ENCODE measurements at places on chromosomes 13 and 19. TPM values are rescaled to one million over a fixed set of nuclear protein-coding genes. Genes with fewer than 3 reads are reported as not detected.

The TUBA3C gene
- total RNA-seq: not detected

The FGF22 gene
- 0.24 TPM for total RNA-seq

The PNMA8C gene
- not detected for total RNA-seq

The FOSB gene
- total RNA-seq: 23.8 TPM

The CNFN gene
- total RNA-seq: 1.6 TPM

- H3K36me3 ChIP-seq: no peaks in the 10 kb centered on the region
- no peak overlapping the region for H3K27ac ChIP-seq
- no peaks in the 10 kb centered on the region for H3K4me1 ChIP-seq
- no peak overlapping the region for H3K4me3 ChIP-seq
Measured at GRCh38 chr13:110227864-110228643, 78.9 kb downstream of the COL4A1 start.

GRCh38 chr19:42421591-42422031 lies 5.6 kb downstream of the LIPE start:
- no peak for DNase-seq
- H3K27ac ChIP-seq: peak overlapping the region; percentile 82
- no peak overlapping the region for H3K4me3 ChIP-seq
- H3K27me3 ChIP-seq: no peaks in the 10 kb centered on the region

DNA sequence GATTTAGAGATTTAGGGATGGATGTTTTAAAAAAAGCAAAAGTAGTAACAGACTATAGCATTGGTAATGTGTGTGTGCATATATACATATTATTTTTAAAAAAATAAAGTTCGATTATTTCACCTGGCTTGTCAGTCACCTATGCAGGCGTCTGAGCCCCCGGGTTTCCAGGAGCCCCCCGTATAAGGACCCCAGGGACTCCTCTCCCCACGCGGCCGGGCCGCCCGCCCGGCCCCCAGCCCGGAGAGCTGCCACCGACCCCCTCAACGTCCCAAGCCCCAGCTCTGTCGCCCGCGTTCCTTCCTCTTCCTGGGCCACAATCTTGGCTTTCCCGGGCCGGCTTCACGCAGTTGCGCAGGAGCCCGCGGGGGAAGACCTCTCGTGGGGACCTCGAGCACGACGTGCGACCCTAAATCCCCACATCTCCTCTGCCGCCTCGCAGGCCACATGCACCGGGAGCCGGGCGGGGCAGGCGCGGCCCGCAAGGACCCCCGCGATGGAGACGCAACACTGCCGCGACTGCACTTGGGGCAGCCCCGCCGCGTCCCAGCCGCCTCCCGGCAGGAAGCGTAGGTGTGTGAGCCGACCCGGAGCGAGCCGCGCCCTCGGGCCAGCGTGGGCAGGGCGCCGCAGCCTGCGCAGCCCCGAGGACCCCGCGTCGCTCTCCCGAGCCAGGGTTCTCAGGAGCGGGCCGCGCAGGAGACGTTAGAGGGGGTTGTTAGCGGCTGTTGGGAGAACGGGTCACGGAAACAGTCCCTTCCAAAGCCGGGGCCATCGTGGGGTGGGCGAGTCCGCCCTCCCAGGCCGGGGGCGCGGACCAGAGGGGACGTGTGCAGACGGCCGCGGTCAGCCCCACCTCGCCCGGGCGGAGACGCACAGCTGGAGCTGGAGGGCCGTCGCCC lies 840 bp upstream of the CCNA1 start:
- H3K27ac ChIP-seq: no peak overlapping the region
- no peak for DNase-seq
- no peaks in the 10 kb centered on the region for H3K36me3 ChIP-seq

DNA sequence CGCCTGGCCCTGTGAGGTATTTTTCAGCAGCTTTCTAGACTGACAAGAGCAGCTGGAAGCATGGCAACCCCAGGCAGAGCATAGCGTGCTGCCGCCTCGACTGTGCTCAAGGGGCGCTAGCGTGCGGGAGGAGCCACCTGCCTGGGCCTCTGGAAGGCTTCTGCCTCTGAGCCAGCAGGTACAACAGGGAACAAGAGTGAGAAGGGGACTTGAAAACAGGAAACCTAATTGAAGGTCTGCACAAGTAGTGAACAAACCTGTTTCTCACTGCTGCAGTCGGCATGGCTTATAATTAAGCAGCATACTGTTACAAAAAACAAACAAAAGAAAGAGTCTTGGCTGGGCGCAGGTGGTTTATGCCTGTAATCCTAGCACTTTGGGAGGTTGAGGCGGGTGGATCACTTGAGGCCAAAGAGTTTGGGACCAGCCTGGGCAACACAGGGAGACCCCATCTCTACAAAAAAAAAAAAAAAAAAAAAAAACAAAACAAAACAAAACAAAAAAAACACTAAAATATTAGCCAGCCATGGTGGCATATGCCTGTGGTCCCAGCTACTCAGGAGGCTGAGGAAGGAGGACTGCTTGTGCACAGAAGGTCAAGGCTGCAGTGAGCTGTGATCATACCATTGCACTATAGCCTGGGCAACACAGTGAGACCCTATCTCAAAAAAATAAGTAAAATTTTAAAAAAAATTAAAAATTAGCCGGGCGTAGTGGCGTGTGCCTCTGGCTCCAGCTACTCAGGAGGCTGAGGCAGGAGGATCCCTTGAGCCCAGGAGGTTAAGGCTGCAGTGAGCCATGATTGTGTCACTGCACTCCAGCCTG lies 12.6 kb upstream of the GARRE1 start:
- no peaks in the 10 kb centered on the region for H3K27me3 ChIP-seq
- H3K4me3 ChIP-seq: no peak overlapping the region
- peaks cover 10% of the 10 kb centered on the region for H3K36me3 ChIP-seq
- H3K27ac ChIP-seq: peak overlapping the region; percentile 29

DNA sequence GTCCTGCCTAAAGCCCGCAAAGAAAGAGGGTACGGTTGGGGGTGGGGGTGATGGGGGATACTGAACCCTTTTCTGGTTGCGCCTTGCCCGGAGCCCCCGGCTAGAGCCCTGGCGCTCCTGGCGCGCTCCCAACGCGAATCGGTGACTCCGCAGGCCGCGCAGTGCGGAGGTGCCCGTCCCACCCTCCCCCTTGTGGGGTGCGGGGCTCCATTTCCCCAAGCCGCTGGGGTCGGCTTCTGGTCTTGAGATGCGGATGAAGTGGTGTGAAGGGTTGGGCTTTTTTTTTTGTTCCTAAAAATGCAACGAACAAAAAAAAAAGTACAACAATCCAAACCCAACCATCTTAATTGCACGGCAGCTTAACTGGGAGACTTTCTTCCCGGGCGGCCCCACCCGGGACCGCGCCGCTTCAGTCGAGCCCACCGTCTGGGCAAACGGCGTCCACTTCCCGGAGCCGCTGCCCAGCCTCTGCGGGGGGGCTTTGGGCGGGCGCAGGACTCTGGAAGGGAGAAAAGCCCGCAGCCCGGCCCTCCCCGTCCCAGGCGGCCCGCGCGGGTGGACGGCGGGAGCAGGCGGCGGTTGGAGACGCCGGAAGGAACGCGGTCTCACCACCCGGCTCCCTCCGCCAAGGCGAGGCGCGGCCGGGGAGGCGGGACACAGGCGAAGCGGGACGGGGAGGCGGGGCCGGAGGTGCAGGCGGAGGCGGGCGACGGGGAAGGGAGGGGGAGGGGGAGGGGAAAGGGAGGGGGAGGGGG lies 504 bp upstream of the TRIM13 start:
- peaks cover 8% of the 10 kb centered on the region for H3K4me1 ChIP-seq
- peak overlapping the region; percentile 81 for H3K4me3 ChIP-seq
- peak overlapping the region; percentile 54 for H3K27ac ChIP-seq
- H3K36me3 ChIP-seq: peaks cover 43% of the 10 kb centered on the region
- DNase-seq: peak; percentile 90
- no peaks in the 10 kb centered on the region for H3K27me3 ChIP-seq

DNA sequence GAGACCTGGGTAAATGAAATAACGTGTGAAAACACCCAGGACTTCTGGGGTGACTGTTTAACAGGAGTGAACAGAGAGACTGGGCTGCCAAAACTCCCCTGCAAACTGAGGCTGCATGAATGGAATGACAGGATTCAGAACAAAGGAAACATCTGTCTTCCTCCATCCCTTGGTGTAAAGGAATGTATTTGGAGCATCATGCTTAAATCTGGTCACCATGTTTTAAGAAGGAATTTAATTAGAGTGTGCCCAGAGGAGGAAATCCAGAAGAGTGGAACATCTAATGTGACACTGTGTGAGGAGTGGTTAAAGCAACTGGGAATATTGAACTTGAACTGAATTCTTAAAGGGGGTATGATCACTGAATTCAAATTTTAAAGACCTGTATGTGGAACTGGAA lies 437.2 kb downstream of the LIG4 start:
- no peaks in the 10 kb centered on the region for H3K27me3 ChIP-seq
- no peaks in the 10 kb centered on the region for H3K36me3 ChIP-seq
- H3K4me3 ChIP-seq: no peak overlapping the region
- H3K4me1 ChIP-seq: no peaks in the 10 kb centered on the region

- no peaks in the 10 kb centered on the region for H3K27me3 ChIP-seq
- peak overlapping the region; percentile 73 for H3K27ac ChIP-seq
- H3K36me3 ChIP-seq: peaks cover 29% of the 10 kb centered on the region
- H3K4me1 ChIP-seq: peaks cover 11% of the 10 kb centered on the region
- peak overlapping the region; percentile 81 for H3K4me3 ChIP-seq
Measured at GRCh38 chr19:4456843-4457653, 546 bp downstream of the UBXN6 start.

DNA sequence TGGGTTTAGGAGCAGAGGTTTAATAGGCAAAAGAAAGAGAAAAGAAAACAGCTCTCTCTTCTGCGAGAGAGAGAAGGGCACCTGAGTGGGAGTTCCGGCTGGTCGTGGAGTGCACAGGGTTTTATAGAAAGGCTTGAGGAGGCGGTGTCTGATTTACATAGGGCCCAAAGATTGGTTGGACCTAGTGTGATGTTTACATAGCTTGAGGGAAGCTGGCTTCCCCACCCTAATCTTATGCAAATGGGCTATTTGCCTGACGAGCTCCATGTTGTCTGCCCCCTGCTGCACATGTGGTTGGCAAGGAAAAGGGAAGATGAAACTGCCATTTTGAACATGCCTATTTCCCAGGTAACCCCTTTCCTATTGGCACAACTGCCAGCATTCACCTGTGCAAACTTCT lies 21.5 kb upstream of the MEDAG start:
- DNase-seq: no peak
- no peak overlapping the region for H3K4me3 ChIP-seq
- no peaks in the 10 kb centered on the region for H3K36me3 ChIP-seq
- H3K4me1 ChIP-seq: peaks cover 7% of the 10 kb centered on the region

- H3K27ac ChIP-seq: no peak overlapping the region
- H3K36me3 ChIP-seq: peaks cover 5% of the 10 kb centered on the region
- H3K4me1 ChIP-seq: peaks cover 22% of the 10 kb centered on the region
Measured at GRCh38 chr13:46131705-46132104, 26.9 kb upstream of the CPB2 start.

GRCh38 chr19:46019270-46019669 lies 3.6 kb downstream of the PGLYRP1 start:
- no peak overlapping the region for H3K27ac ChIP-seq
- DNase-seq: no peak
- H3K4me3 ChIP-seq: no peak overlapping the region
- H3K36me3 ChIP-seq: peaks cover 11% of the 10 kb centered on the region
- peaks cover 21% of the 10 kb centered on the region for H3K4me1 ChIP-seq
- peaks cover 27% of the 10 kb centered on the region for H3K27me3 ChIP-seq

DNA sequence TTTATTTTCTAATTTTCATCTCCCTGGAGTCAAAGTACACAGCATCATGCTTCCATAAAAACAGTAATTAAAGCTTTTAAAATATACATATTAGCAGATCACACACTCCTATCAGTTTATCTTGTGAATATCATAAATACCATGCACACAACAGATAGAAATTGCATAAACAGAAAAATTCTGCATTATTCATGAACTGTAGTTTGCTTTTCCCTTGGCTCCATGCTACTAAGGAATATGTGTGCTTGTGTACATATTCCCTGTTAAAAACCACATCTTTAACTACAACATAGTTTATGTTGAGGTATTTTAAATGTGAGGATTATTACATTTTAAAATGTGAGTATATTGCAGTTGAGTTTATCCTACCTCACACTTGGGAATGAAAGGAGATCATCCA lies 193.5 kb downstream of the FGF14 start:
- DNase-seq: no peak
- no peak overlapping the region for H3K4me3 ChIP-seq
- no peak overlapping the region for H3K27ac ChIP-seq
- H3K27me3 ChIP-seq: no peaks in the 10 kb centered on the region
- no peaks in the 10 kb centered on the region for H3K4me1 ChIP-seq
- no peaks in the 10 kb centered on the region for H3K36me3 ChIP-seq

GRCh38 chr13:25148402-25148771 lies 23.7 kb downstream of the AMER2 start:
- H3K36me3 ChIP-seq: no peaks in the 10 kb centered on the region
- H3K4me3 ChIP-seq: no peak overlapping the region
- H3K27me3 ChIP-seq: peaks cover 71% of the 10 kb centered on the region
- no peaks in the 10 kb centered on the region for H3K4me1 ChIP-seq
- DNase-seq: no peak

DNA sequence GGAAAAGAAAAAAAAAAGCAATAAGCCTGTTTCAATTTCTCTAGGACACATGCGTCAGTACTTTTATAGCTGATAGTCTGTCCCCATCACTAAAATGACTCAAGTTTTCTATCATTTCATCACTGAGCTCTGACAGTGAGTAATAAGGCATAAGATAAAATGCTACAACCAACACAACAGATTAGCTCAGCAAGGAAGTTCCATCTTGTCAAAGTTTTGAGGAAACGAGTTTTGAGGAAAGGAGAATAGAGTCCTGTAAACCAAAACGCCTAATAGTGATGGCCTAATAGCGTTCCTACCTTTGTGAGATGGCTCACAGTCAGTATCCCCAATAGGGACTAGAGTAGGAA lies 145.1 kb downstream of the LACC1 start:
- H3K4me3 ChIP-seq: no peak overlapping the region
- no peaks in the 10 kb centered on the region for H3K4me1 ChIP-seq
- H3K36me3 ChIP-seq: no peaks in the 10 kb centered on the region
- H3K27me3 ChIP-seq: no peaks in the 10 kb centered on the region
- DNase-seq: no peak

- H3K27me3 ChIP-seq: no peaks in the 10 kb centered on the region
- peak within 1 kb of the TSS; percentile 70 for H3K27ac ChIP-seq
- peaks cover 50% of the 10 kb centered on the region for H3K36me3 ChIP-seq
- peak within 1 kb of the TSS; percentile 80 for H3K4me3 ChIP-seq
- peak; percentile 85 for DNase-seq
Measured at GRCh38 chr19:2096034-2096479, at the start of gene MOB3A. Gene MOB3A, minus strand, starts transcription at chr19:2096326. Its CDS starts 17,766 bp downstream, at chr19:2078560.

DNA sequence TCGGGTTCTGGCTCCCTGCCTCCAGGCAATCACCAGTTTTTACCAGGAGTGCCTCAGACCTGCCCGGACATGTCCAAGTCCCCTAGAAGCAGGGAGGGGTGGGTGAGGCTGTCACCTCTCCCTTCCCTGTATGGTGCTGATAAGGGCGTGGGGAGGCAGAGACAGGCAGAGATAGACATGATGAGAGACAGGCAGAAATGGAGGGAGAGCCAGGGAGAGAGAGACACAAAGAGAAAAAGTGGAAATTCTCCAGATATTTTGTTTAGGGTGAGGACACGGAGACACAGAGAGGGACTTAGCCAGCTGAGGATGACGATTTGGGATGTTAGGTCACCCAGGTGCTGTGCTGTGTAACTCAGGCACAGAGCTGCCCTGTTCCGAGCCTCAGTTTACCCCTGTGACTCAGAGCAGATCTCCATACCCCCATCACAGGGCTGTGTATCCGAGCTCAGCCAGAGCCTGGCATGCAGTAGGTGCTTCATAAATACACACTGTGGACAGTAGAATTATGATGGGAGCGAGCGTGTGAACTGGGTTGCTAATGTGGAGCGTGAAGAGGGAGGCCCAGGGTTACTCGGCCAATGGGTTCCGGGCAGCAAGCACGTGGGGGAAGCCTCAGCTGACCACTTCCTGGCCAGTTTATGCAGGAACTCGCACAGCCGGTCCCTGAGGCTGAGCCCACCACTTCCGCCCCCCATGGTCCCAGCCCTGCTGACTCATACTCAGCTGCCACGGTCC lies 11.9 kb upstream of the GDF15 start:
- DNase-seq: peak; percentile 91
- H3K36me3 ChIP-seq: peaks cover 19% of the 10 kb centered on the region
- no peak overlapping the region for H3K4me3 ChIP-seq
- peaks cover 12% of the 10 kb centered on the region for H3K4me1 ChIP-seq
- H3K27me3 ChIP-seq: no peaks in the 10 kb centered on the region
- H3K27ac ChIP-seq: peak overlapping the region; percentile 93

Data from Calu3 (cell line).